ENCODE measurements at places on chromosomes 12 and 14.

DNA sequence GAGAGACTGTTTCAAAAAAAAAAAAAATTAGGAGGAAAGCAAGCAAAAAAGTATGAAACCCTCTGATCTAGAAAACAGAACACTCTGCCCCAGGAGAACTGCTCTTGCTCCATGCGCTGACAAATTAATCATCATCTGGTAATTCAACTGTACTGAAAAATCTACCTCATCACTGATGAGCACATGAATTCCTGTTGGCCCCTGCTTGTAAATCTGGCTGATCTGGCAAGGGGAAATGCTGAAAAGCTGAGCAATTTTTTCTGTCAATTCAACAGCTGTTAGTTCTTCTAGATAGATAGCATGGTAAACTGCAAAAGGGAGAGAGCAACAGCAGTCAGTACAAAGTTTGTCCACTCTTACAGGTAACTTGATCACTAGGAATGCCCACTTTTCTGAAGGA lies 15.2 kb upstream of the CSRNP2 start:
- DNase-seq: no peak

DNA sequence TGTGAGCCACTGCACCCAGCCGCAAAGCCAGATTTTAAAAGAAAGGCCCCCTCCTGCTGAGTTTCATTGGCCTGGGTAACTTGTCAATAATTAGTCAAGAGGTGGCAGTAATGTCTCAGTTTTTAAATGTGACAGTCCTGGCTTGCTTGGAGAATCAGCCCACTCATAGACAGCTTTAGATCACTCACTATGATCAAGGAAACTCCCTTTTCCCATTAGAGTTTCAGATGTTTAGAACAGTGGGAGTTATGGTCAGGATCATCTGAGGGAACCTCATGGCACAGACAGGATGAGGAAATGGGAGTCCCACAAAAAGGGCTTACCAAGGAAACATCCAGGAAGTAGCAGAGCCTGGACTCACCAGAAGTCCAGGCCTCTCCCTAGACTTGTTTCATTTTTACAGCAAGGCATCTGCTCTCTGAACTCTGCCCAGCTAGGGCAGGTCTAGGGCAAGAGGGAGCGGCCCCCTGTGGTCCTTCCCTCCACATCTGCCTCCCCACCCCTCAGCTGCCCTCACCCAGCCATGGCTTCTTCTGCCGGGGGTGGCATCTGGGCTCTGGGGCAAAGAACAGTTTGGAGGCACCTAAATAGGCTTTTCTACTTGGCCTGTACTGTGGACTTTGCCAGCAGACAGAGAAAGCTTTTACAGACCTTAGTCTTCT lies 11.2 kb downstream of the BCL2L14 start:
- DNase-seq: peak; percentile 34

- no peak for DNase-seq
Measured at GRCh38 chr12:42564996-42565395, 24.6 kb downstream of the PRICKLE1 start.

GRCh38 chr12:49367381-49368239 lies at the start of gene SPATS2:
Gene SPATS2 (plus strand): TSS chr12:49367462. CDS start chr12:49461013, 93,551 bp downstream.
- no peak for DNase-seq

GRCh38 chr12:32036477-32037263 lies 70.0 kb upstream of the BICD1 start:
- DNase-seq: no peak

DNA sequence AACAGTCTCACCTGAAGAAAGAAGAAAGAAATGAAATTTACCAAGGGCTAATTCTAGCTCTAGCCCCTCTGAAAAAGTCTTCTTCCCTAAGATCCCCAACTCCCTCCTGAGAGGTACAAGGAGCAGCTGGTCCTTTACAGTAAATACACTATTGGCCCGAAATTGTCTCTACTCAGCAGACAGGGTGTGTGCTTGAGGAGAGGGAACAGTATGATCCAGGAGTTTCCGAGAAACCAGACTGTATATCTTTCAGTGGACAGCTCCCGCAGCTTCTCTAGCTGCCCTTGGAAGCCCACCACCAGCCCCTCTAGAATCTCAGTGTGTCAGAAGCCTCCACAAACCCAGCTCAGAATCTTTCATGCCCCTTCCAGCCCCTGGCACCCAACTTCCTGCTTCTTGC lies 8.1 kb downstream of the GPR84 start:
- DNase-seq: no peak

Data from NCI-H2081 treated with DMSO at 0.1 percent for 48 hours (cell line).